ENCODE measurements at places on chromosomes 6 and 20.

DNA sequence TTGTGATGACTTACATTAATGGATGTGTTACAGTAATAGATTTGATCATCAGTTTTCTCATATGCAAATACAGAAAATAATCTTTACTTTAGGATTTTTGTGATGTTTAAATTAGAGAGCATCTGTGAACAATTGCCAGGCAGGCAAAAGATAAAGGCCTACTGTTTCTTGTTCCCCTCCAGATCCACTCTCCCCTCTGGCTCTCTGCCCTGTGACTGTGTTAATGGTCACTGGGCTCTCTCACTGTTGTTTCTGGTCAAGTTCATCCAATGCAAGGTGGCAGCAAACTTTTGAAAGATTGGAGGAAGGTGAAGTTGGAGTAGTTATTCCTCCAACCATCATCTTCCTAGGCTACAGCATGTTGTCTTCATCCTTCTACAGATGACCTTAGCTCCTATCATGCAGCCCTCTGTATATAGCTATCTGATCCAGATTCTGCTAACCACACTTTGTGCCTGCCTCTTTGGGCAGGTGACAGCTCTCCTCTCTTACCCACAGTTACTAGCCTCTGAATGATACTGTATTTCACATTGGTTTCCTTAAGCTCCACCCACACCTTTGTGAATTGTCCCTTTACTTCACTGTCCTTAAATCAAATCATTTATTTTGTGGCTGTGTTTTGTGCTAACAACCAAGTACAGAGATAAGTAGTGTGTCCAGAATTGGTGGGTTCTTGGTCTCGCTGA lies 48.9 kb upstream of the ARG1 start:
- no peak for DNase-seq

DNA sequence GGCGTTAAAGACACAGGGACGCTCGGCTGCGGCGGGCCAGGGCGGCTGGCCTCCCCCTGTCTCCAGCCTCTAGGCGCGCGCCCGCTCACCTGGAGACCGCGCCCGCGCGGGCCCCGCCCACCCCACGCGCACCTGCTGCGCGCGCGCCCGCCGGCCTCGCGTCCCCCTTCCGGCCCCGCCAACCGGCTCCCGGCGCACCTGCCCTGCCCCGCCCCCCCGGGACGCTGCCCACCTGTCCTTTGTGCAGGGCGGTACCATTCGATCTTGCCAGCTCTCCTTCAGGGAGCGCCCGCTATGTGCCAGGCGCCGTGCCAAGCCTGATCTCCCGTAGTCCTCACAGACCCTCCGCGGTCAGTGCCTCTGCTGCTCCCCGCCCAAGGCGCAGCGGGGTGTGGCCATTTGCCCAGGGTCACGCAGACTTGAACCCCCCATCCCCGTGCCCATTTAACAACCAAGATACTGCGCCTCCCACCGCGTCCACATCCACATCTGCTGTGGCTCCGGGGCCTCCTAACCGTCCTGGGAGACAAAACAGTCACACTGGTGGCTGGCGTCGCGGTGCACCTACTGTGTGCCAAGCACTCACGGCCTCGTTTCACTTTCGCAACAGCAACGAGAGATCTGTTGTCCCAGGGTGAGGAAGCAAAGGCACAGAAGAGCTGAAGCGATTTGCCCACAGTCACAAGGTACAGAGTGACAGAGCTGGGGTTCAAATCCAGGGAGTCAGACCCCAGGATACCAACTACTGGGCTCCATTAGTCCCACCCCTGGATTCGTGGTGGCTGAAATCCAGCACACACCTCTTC lies 48.1 kb downstream of the NOL4L start:
- no peak for DNase-seq

- no peak for DNase-seq
Observed at GRCh38 chr20:41222296-41222695, 85.0 kb downstream of the PLCG1 start.

DNA sequence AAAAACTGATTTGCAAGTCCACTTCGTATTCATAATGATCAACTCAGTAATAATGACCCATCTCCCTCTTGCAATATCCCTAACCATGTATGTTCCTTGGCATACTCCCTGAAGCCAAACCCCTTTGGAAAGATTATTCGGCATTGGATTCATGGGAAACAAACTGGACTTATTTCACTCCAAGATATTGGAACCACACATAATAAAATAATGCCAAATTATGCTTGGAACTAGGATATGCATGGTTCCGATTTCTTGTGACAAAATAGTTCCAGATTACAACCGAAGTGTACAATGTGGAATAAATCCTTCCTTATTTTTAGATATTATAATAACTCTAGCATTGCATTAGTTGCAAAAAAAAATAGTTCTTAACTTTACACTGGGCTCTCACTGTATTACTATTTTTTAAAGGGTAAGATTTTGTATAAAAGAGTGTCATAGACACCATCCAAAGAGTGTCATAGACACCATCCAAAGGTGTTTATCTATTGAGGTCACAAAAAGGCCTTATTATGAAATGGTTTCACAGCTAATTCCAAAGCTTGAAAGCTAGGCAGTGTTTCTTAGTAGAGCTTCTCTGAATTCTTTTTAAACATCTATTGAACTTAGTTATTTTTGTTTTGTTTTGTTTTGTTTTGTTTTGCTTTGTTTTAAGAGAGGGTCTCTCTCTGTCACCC lies 410.9 kb upstream of the JARID2 start:
- no peak for DNase-seq

GRCh38 chr6:156876302-156876701 lies 99.1 kb downstream of the ARID1B start:
- no peak for DNase-seq

GRCh38 chr6:815348-815738 lies 122.4 kb upstream of the EXOC2 start:
- DNase-seq, result no peak

DNA sequence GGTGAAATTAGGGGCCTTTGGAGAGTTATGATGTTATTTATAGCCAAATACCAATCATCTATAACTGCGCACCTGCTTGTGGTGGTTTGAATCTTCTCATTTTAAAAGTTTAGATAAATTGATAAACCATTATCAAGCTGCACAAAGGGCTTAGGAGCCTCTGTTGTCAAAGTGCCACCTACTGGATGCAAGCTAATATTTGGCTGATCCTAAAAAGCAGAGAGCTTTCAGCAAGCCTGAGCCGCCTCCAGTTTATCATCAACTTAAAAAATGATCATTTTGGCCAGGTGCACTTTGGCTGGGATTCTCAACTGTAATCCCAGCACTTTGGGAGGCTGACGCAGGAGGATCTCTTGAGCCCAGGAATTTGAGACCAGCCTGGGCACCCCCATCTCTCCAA lies 58.5 kb upstream of the ATXN1 start:
- no peak for DNase-seq

DNA sequence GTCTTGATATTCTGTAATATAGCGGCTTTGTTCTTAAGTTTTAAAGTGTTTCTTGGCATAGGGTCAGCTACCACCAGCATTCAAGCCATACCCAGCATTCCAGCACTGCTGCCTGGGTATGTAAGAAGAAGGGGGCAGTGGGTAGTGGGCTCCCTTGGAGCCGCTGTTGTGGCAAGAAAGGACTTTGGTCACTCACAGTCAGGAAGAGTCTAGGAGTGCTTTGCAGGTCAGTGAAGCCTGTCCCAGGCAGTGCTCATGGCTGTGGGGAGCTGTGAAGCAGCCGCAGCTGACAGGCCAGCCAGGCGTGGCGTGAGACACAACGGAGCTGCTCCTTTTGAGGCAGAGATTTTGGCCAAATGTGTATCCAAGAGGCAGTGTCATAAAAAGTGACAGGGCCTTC lies 512.0 kb downstream of the CDKAL1 start:
- DNase-seq, result no peak

- DNase-seq, result no peak
Observed at GRCh38 chr20:62219101-62219991, 732 bp downstream of the HRH3 start.

GRCh38 chr6:89117211-89118108 lies at the start of gene SRSF12:
Gene SRSF12, minus strand, starts transcription at chr6:89118071. Its CDS starts 184 bp downstream, at chr6:89117887.
- DNase-seq, result peak; percentile 39

Data from fibroblast of skin of abdomen (primary cell).